ENCODE measurements at places on chromosomes 16 and 17.

DNA sequence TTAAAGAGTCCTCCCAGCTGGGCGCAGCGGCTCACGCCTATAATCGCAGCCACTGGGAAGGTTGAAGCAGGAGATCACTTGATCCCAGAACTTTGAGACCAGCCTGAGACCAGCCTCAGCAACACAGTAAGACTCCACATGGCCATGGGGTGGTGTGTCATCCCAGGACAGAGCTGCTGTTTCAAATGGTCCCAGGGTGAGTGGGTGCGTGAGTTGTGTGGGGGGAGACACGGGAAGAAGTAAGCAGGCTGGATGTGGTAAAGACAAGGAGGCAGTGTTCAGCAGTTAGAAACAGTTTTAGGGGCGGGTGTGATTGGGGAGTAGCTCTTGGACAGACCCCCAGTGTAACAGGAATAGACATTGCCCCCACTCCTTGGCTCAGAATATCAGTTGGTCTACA is 3.8 kb downstream of the SHPK start:
- no peak for DNase-seq

DNA sequence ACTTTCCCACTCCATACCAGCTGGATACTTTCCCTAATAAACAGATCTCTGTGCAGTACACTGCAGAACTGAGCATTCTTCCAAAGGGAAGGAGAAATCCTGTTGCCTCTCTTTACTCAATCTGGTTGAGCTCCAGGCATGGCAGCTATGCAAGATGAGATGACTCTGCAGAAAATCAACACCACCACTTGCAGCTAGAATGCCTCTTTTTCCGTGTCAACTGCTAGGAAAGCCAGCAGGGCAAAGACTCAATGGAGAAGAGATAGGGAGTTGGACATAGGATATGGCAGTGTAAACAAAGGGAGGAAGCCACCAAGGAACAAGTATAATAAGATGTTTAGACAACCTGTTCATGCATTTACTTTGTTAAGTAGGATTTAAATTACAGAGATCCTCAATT is 40.4 kb upstream of the CORO6 start:
- DNase-seq = no peak

DNA sequence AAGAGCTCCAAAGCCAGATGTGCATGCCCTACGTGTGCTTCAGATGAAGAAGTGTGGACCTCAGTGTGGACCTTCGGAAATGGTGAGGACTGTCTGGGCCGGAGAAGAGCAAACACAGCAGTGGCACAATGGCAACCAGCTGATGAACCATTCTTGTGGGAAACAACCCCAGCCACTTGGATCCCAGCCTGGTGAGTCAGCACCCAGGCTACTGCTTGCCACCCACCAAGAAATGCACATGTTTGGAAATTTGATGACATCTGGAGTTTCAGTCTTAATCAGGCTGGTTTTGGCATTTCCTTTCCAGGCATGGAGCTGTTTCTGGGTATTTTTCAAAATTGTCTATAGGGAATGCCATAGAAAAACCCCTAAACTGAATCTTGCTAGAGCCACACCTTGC is 42.7 kb downstream of the DYNLRB2 start:
- peak; percentile 81 for DNase-seq

- peak; percentile 17 for DNase-seq
Observed at GRCh38 chr17:83010206-83011200, 68.9 kb upstream of the METRNL start.

- no peak for DNase-seq
Observed at GRCh38 chr16:3727806-3728381, 10.6 kb upstream of the TRAP1 start.

DNA sequence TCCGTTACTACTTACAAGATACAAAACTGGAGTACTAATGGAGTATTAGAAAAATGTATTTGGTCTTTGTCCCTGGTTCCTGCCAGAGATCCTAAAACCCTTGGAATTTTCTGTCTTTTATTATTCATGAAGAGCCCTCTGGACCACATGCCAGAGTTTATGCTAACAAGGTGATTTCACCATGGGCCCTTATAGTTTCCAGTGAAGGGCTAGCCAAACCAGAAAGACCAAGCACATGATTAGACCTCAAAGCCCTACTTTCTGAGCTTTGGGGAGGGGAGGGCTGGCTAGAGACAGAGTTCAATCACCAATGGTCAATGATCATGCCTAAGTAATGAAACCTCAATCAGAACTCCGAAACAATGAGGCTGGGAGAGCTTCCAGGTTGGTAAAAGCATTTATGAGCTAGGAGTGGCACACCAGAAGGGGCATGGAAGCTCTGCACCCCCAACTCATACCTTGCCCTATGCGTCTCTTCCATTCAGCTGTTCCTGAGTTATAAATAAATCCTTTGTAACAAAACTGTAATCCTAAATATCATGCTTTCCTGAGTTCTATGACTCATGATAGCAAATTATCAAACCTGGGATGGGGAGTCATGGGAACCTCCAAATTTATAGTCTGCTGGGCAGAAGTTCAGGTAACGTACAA is 10.4 kb downstream of the DCUN1D3 start:
- DNase-seq = no peak

DNA sequence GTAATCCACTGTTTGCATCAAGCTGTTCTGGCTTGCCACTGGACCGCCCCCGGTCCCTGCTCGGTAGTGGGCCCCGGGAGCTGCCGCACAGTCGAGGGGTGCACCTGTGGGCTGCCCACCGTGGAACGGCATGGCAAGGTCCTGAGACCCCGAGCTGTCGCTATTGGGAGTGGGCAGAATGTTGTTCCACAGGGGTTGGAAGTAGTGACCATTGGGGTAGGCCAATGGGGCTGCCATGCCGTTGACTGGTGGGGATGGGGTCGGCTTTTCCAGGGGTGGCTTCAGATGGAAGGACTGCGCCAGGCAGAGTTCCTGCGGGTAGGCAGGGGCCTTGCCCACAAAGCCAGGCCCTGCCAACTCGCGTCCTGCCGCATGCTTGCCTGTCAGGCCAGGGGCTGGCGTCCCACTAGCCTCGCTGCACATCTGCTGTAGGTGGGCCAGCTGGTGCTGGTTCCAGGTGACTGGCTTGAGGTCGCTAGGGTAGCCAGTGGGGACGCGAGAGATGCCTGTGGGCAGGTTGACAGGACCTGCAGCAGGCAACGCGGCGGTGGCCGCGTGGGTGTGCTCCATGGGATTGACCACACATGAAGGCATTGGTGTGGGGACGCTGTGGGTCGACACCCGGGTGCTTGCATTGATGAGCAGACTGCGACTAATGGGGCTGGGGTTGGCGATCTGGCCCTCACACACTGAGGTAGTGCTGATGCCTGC is 14.8 kb downstream of the TRAF4 start:
- no peak for DNase-seq

DNA sequence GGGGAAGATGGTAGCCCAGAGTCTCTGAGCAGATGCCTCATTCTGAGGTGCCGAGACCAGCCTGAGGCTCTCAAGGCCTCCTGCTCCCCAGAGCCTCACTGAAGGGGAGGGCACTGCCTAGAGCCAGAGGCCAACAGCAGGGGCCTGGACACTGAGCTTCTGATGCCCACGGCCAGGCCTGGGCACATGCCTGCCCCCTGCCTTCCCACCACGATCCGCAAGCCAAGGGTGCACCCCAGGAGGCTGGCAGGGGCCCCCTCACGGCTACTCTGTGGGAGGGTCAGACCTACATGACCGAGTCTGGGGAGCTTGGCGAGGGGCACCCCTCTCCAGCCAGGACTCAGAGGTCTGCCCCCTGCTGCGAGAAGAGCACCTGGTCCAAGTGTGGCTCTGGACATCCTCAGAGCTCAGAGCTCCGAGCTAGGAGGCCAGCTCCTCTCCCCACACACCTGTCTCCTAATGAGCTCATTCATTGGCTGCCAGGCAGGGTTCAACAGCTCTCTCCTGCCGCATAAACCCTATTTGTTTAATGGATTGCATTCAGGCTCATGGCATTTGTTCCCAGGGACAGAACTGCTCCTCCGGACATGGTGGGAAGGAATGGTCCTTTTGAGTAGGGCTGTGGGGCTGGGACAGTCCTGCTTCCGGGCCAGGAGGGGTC is 13.9 kb downstream of the OTOP3 start:
- DNase-seq = no peak

DNA sequence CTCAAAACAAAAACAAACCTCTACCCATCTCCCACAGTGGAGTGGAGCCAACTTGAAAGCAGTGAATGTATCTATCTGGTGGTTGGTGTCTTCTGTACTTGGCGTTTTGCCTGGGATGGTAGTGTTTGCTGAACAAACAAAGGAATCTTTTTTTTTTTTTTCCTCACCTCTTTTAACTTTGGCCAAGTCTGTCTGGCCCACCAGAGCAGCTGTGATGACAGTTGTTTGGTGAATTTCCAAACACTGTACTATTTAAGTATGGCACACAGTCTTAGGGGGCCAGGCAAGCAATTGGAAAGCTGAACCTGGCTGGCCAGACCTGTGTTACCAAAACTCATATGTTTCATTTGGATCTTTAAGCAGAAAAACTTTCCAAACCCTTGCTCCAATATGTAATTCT is 101.8 kb upstream of the CDH13 start:
- no peak for DNase-seq

GRCh38 chr17:19650826-19651225 is 2.3 kb downstream of the ALDH3A2 start:
- peak; percentile 57 for DNase-seq

DNA sequence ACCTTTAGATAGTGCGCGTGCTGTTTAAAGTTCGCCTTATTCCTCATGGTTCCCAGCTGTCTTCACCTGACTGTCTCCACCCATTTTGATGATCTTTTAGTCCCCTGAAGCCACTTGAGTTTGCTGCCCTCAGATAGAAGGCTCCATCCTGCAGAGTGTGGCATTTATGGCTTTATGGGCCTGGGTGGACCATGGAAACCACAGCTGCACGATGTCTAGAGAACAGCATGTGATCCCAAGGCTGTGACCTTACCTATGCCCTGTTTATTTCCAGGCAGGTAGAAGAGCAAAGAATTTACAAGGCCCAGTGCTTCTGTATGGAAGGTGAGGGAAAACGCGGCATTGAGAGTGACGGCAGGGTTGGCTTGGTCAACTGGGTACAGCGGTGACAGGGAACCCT is 356.9 kb downstream of the SLC39A11 start:
- no peak for DNase-seq

DNA sequence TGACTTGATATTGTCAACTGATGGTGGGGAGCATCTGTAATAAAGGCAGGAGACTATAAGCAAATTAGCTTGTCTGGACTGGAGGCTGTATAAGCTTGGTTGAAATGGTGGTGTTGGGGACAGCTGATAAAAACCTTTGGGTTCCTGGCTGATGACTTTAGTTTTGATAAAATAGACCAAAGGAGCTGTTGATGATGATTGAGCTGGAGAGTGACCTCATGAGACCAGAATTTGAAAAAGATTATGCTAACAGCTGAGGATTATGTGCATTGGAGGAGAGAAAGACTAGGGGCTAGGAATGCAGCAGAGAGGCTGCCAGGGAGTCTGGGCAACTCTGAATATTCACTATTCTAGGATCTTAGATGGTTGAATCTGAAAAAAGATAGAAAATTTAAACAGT is 8.7 kb upstream of the CDC27 start:
- no peak for DNase-seq

DNA sequence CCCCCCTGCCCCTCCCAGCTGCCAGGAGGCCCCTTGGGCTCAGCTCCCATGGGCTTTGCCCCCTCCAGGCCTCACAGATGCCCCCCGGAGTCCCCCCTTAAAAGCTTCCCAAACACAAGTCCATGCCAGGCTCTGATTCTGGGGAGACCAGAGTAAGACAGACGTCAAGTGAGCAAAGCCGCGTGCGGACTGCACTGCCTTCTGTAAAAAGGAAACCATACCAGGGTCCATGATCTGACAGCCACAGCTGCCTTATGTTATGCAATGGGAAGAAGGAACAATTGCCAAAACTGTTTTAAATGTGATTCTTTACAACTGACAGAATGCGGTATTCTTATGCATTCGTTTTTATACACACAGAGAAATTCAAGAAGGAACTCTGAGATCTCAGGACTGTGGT is 17.9 kb upstream of the HEXD start:
- DNase-seq = peak; percentile 30

- DNase-seq = no peak
Observed at GRCh38 chr16:29664091-29664921, 1.3 kb downstream of the SPN start.

- peak; percentile 16 for DNase-seq
Observed at GRCh38 chr17:14144508-14144907, 75.2 kb downstream of the COX10 start.

- DNase-seq = no peak
Observed at GRCh38 chr17:74778960-74779359, 2.8 kb upstream of the NAT9 start.

DNA sequence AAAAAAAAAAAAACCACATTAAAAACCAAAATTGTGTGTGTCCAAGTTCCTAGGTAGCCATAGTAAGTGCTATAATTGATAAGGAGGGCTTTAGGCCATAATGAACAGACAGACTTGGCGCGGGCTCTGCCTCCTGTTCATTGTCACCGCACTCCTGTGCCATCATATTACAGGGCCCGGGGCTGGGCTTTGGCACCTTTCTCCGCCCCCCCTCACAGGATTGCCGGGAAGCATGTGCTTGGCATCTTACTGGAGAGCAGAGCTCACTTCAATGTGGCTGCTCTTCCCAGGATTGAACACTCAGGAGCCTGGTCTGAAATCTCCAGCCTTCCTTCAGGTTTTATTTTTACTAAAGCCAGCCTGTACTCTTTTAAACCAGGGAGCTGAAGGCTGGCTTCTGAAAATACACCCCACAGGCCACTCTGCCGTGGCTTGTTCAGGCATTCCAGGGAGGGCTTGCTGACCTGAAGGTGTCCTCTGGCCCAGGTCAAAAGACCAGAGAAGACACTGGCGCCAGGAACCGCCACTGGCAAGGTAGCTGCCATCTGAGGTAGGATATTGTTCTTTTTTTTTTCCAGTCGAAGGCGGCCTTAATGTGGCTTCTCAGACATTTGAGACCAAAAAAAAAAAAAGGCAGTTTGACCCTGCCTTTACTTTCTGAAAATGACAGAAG is 39.3 kb downstream of the DHRS7B start:
- no peak for DNase-seq

DNA sequence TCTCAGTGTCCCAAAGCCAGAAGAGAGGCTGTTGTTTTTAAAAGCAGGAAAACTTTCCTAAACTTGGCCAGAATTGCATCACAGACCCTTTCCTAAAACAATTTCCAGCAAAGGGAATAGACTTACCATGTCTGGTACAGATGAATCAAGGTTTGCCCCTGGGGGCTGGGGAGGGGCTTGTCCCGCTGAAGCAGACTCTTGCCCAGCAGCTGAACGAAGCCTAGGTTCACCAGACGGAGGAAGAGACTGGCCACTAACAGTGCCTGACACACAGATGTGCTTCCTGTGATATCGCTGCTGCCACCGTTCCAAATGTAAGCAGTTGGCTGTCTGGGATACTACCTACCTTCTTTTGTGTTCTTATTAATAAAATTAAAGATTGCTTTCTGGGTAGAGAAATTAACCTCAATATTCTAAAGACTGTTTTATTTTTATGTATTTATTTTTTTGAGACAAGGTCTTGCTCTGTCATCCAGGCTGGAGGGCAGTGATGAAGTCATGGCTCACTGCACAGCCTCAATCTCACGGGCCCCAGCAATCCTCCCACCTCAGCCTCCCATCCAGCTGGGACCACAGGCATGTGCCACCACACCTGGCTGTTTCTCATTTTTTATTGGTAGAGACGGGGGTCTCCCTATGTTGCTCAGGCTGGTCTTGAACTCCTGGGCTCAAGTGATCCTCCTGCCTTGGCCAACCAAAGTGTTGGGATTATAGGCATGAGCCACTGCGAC is 13.5 kb downstream of the PRCD start:
- no peak for DNase-seq
